Activated effector memory CD4-positive, alpha-beta T cell treated with Interleukin-2 at 50 U/mL for 16 hours (primary cell): ENCODE measurements at places on chromosomes 2 and 18.

DNA sequence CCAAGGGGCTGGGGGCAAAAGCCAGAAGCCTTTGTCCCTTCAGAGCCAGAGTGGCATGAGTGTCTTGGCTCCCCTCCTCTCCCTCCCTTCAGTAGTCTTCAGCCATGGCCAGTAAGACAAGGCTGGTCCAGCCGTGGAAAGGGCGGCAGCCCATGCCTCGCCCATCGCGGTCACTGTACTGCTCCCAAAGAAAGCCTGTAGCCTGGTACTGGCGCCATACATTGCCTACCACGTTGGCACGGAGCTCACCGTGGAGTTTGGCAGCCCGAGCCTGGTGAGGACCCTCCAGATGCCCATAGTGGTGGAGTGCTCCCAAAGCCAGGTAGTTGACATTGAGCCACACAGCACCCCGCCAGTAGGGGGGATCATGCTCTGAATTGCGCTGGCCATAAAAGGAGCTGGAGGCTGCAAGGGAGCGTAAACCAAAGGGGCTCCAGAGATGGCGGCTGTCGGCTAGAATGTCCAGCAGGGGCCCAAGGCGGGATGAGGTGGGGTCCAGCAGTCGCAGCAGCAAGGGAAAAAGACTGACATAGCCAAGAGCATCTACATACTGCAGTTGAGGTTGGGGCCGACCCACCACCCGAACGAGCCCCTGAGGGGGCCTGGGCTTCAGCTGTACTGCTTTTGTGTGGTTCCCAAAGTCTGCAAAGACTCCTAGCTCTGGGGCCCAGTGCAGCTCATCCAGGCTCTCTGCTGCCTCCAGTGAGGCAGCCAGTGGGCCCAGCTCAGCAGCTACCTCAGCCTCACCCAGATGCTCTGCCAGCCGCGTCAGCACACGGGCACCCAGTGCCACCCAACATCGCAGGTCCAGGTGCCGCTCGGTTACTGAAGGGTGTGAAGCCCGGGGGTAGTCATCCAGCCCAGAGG is 3.2 kb downstream of the WBP1 start:
- no peak for DNase-seq

- DNase-seq = no peak
These were observed 152.2 kb downstream of the ALPK2 start for GRCh38 chr18:58476516-58477256.

DNA sequence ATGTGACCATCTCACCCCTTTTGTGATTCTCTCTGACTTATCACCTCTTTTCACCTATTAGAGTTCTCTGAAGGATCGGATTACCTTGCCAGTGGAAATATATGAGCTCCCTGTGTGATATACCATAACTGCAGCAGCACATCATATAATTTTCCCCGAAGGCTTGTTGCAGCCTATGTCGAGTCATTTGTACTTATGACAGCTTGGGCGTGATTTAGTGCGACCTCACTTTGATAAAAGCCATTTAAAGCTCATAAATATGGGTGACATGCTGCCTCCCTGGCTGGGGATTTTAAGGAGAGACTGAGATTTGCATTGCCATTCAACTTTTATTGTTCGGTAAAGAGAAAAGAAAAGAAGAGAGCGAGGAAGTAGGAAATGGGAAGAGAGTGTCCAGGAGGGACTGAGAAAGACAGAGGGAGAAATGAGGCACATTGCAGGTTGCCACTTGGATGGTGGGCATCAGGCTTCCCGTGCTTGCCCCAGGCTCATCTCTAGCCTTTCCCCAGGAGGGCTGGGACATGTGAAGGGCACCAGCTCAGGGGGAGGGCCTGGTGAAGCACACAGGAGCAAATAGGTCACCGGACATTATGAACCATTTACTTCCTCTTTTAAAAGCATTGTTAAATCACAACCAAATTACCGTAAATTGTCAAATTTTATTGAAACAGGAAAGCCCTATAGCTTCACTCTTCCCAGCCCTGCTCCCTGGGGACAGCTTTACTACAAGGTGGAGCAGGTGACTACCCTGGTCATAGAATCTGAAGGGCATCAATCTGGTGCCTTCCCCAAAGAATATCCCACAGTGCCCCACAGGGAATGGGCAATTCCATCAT is 161.3 kb downstream of the SETBP1 start:
- no peak for DNase-seq

GRCh38 chr2:217417536-217417935 is 557.7 kb upstream of the TNP1 start:
- DNase-seq = no peak

- no peak for DNase-seq
These were observed 8.1 kb downstream of the ASIC4 start for GRCh38 chr2:219522111-219523030.

DNA sequence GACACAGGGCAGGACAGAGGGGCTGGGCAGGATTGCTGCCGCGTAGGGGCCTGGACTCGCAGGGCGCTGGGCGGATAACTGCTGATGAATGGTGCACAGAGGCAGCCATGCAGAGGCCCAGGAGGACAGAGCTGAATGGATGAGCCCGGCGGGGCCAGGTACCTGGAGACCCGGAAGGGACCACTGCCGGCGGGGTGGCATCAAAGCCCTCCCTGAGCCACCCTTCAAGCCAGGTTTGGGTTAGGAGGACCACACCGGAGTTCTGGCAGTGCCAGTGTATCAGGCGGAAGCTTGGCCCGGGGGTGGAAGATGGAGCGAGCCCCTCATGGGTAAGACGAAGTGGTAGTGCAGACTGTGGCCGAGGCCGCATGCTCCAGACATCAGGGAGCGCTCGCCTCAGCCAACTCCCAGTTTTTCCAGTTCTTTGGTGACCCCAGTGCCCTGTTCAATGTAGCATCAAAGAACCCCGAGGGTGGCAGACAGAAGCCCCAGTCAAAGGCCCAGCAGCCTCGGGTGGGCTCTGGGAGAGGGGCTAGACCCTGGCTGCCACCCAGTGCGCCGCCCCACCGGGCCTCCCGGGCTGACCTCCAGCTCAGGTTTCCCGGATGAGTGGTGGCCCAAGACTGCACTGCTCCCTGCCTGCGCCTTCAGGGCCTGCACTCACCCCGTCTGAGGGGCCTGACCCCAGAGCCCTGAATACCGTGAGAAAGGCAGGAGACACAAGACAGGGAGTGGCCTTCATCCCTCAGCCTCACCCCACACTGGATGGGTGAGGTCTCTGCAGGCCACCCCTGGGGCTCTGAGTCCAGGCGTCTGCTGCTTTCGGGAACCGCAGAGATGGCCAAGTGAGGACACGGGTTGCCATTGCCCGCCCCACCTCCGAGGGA is 50.9 kb downstream of the ACAA2 start:
- no peak for DNase-seq

DNA sequence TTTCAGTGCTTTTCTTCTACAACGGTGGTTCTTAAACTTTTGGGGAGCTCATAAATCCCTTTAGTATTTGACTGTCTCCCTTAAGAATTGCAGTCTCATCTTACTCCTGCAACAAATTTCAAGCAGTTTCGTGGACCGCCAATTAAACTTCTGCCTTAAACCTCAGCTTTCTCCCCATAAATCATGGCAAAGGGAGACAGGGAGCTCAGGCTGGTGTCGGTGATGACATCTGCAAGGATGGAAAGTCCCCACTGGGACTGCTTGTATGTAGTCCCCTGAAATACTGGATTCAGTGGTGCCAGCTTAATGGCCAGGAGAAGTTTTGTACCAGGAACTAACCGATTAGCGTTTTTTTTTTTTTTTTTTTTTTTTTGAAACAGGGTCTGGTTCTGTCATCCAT is 148.7 kb upstream of the ITGA6 start:
- no peak for DNase-seq

- DNase-seq = no peak
These were observed 570 bp downstream of the SCRN3 start for GRCh38 chr2:174395969-174396630.

GRCh38 chr2:224252631-224253030 is 149.3 kb downstream of the FAM124B start:
- DNase-seq = no peak

- no peak for DNase-seq
These were observed 64.5 kb downstream of the PID1 start for GRCh38 chr2:229206548-229206947.

- DNase-seq = no peak
These were observed 1004.4 kb upstream of the CDH2 start for GRCh38 chr18:29181151-29181901.

DNA sequence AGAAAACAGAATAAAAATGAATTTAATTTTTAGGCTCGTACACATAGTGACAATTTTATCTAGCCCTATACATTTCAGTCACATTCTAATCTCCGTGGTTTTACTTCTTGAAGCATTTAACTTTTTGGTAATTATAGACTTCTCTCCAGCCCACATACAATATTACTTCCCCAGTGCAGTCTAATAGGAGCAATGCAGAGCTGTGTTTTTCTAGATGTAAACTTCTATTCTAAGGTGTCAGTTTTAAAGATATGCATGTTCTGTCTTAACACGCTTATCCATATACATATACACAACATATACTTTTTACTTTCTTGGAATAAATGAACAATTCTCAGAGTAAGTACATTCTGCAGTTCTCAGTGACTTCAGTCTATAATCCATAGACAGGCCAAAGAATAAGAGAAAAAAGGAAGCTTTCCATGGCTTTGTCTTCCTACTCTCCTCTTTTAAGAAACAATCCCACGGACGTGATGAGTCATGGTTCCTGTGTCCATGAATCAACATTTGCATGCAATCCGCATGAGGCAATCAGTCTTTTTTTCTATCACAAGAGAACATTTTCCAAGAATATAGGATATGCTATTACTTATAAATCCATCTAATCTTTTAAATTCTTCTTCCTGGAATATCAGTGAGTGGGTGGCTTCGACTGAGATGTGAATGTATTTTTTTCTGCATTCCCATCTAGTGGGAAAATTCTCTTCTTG is 42.8 kb downstream of the CCDC102B start:
- DNase-seq = no peak

- no peak for DNase-seq
These were observed 16.7 kb downstream of the ZNF638 start for GRCh38 chr2:71348302-71348701.

DNA sequence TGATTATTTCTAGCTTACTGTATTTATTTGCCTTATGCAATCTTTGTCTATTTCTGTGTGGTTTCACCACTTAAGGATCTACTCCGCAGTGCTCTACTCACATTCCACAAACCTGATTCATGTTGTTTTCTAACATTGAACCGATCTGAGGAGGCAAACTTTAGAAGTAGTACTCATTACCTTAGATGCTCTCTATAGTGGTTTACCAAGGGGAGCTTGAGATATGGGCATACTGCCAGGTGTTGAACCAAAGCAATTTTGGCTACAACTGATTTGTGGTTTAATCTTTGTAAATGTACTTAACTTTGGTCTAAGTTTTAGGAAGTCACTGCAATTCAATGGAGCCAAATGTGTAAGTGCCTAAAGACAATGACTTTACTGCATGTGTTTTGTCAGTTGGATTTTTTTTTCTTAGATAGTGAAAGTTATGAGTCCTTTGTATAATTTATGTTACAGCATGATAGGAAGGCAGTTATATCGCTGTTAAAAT is 50.1 kb downstream of the MAP2 start:
- DNase-seq = no peak

DNA sequence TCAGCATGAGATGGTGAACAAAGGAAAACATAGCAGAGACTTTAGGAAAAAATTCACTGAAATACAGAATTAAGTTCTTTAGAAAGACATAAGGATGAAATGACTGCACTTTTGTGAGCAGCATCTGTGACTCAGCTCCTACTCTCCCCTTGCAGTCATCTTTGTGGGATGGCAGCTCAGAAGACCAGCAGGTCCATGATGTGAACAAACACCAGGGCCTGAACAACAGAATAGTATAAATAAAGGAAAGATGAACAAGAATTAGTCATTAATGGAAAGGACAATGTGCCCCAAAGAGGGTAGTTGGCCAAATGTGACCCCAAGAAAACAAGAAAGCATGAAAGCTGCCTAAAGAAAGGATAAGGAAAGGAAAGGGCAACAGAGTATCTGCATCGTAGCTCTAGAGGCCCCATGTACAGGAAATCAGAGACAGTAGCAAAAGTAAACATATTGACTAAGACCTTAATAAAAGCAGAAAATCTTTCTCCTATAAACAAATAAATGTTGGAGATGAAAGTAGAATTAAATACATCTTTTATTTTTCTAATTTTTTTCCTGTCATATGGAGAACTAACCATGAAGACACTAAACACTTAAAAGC is 318.0 kb downstream of the ZEB2 start:
- no peak for DNase-seq

DNA sequence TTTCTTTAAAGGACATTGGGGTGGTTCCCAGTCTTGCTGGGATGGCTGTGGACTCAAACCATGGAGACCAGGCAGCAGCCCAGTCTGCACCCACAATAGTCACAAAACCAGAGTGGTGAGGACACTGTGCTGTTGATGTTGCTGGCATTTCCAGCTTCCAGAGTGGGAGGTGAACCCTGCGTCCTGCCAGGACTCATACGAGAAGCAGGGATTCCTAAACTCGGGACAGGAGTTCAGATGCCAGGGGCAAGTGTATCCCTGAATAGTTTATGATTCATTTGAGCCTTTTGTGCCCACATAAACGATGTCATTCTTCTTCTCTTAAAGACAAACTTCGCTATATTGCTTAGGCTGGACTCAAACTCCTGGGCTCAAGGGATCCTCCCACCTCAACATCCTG is 62.8 kb downstream of the TCF7L1 start:
- no peak for DNase-seq

DNA sequence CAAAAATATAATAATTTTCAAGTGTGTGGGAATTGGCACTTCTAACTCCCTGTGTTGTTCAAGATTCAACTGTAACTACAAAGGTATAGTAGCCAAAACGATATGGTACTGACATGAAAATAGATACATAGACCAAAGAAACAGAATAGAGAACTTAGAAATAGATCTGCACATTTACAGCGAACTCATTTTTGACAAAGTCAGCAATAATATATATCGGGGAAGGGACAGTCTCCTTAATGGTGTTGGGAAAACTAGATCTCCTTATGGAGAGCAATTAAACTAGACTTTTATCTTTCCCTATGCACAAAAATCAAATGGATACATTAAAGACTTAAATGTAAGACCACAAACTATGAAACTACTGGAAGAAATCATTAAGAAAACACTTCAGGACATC is 1530.6 kb upstream of the SLC39A10 start:
- DNase-seq = no peak
